GM12864 (cell line): ENCODE measurements at places on chromosomes 13 and 19.

GRCh38 chr19:51187395-51188226 lies 37.3 kb upstream of the CD33 start:
- no peak for DNase-seq

GRCh38 chr13:111866731-111867245 lies 200.2 kb upstream of the SOX1 start:
- no peak for DNase-seq

DNA sequence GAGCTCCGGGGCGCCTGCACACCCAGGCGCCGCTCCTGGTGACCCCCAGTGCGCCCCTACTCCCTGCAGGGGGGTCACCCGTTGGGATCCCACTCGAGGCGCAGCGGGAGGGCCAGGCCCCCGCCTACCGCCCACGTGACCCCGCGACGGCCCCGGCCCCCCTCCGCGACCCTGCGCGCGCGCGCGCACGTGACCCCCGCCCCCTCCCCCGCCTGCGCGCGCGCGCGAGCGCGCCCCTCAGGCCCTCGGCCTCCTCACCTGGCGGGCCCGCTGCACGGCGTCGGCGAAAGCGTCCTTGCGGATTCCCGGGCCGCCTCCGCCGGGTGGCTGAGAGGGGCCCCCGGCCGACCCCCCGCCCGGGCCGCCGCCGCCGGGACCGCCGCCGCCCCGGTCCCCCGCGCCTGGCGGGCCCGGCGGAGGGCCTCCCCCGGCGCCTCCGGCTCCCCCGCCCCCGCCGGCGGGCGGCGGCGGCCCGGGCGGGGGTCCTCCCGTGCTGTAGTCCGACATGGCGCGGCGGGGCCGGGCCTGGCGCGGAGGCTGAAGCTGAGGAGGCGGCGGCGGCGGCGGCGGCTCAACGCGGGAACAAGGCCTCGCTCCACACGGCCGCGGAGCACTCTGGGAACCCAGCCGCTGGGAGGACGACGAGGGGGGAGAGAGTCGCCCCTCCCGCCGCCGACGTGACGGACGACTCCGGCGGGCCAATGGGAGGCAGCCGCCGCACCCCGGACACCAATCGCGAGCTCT lies at the start of gene KHSRP:
KHSRP (minus strand) TSS at position 617 of the 744 bp plus-strand sequence; CDS start at position 507, 110 bp downstream.
- no peak for DNase-seq

GRCh38 chr13:73966331-73966730 lies 167.9 kb downstream of the KLF12 start:
- no peak for DNase-seq

- no peak for DNase-seq
Observed at GRCh38 chr19:6873708-6874431, 13.5 kb upstream of the ADGRE1 start.

GRCh38 chr13:27421101-27421871 lies 3.1 kb upstream of the GTF3A start:
- DNase-seq = no peak

- no peak for DNase-seq
Observed at GRCh38 chr19:46239193-46240024, 9.9 kb downstream of the IGFL1 start.

DNA sequence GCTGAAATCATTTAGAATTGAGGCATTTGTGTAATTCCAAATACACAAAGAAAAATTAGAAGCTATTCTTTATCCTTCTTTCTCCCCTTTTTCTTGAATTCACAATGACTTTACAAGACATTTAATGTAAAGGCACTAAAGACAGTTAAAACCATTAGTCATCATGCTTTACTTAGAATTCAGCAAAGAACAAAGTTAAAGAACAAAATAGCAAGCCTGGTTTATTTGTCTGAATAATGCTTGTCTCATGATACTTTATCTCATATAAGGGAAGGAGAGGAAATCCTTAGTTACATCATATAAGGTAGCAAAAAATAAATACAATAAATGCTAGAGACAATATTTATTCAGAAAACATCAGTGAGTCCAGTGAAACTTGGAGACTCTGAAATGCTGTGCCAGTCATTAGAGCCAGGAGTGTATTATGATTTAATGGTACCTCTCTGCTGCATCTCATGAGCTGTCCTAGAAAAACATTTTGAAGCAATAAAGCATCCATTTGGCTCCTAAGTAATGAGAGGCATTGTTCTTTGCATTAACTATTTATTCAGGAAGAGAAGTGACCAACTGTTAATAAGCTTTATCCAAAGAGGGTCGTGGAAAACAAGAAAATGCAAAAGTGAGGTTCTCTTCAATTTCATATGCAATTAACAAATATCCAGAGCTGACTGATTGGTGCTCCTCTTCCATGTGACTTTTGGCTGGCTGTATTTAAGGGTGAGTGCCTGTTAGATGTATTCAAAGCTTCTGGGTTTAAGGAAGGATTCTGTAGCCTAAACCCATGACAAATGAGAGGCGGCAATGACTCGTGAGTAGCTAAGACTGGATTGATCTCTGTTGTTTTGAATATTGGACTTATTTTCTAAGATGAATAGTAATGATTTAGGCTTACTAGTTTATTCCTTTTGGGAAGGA lies 105.0 kb downstream of the DGKH start:
- no peak for DNase-seq

DNA sequence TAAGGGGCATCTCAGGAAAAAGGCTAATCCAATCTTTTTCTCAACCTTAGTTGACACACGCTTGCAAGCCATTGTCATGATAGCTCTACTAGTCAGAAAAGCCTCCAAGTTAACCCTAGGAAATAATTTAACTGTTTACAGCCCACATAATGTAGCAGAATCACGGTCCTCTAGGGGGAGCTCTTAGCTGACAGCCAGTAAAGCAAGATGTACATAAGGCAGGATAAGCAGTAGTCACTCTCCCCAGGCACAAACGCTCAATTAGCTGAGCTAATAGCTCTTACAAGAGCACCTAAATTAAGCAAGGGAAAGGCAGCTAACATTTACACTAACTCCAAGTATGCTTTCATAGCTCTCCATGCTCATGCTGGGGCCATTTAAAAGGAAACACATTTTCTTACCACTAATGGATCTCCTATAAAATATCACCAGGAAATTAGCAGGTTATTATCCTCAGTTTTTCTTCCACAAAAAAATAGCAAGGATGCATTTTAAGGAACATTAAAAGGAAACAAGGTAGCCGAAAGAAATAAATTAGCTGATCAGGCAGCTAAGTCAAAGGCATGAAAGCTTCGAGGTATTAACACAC lies 33.7 kb upstream of the ZSCAN5A start:
- no peak for DNase-seq

DNA sequence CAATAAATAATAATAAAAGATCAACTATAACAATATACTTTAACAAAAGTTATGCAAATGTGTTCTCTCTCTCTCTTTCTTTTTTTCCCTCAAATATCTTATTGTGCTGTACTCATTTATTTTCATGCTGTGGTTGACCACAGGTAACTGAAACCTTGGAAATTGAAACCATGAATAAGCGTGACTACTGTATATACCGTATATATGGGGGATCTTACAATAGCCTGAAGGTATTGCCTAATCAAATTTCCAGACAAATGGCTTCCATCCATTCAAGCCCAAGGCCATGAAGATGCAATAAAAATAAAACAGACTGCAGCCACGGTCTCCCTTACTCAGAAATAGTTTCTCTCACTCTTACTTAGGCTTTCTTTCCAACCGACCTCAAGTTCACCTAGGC lies 98.3 kb downstream of the SLITRK6 start:
- DNase-seq = no peak

DNA sequence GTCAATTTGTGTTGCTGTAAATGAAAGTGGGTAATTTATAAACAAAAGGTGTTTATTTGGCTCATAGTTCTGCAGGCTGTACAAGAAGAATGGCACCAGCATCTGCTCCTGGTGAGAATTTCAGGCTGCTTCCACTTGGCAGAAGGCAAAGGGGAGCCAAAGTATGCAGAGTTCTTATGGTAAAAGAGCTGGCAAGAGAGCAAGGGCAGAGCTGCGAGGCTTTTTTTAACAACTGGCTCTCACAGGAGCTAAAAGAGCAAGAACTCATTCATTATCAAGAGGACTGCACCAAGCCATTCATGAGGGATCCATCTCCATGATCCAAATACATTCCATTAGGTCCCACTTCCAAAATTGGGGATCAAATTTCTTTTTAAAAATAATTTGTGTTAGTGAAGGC lies 1712.7 kb downstream of the SLITRK5 start:
- DNase-seq = no peak

DNA sequence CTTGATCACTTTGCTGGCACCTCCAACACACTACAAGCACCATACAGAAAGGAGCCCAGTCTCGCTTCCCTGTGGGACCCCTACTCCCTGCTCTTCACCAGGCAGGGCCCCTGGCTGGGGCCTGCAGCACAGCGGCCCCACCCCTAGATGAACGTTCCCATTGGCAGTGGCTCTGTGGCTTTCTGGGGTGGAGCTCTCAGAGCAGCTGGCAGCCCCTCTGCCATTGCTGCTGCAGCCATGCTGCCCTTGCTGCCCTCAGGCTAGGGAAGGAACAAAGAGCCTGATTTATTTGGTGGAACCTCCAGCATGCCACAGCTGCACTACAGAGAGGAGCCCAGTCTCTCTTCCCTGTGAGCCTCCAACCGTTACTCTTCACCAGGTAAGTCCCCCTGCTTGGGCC lies 5.8 kb downstream of the SIGLEC6 start:
- DNase-seq = no peak

- no peak for DNase-seq
Observed at GRCh38 chr13:52969373-52969772, 59.2 kb upstream of the OLFM4 start.

GRCh38 chr13:37029617-37030016 lies 29.0 kb downstream of the EXOSC8 start:
- no peak for DNase-seq
